ENCODE measurements at places on chromosomes 6 and 20.
A peak's percentile ranks its signal among the peaks of the same experiment; 100 is the strongest.

DNA sequence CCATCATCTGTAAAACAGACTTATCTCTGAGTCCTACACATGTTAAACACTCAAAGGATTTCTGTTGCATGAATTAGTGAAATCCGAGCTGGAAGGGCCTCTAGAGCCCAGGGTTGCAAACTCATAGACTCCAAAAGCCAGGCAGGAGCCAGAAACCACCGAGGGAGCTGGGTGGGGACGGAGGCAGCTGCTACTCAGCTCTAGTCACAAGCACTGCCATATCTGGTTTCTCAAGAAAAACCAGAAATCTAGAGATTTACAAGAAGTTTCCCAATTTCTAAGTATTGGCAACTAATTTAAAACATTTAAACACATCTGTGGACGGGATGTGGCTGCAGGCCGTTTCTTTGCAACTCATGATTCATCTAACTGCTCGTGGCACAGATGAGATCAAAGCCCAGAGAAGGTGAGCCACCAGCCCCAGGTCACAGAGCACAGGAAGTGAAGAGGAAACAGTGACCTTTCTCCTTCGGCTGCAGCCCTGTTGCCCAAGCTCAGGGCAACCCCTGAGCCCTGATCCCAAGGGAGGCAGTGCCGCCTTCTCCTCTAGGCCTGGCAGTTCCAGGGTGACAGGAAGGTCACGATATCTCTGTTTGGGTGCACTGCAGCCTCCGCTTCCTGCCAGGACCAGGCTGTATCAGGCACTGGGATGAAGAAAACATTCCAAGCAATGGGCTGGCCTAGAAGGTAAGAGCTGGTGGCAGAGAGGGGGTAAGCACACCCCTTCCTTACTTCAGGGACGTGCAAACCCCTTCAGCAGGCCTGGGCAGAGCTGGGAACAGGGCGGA lies 26.4 kb upstream of the PTGIS start:
- DNase-seq, result no peak

GRCh38 chr6:124854338-124854922 lies 107.8 kb upstream of the RNF217 start:
- DNase-seq, result peak; percentile 24

- no peak for DNase-seq
Measured at GRCh38 chr6:113304116-113304515, 553.0 kb upstream of the MARCKS start.

DNA sequence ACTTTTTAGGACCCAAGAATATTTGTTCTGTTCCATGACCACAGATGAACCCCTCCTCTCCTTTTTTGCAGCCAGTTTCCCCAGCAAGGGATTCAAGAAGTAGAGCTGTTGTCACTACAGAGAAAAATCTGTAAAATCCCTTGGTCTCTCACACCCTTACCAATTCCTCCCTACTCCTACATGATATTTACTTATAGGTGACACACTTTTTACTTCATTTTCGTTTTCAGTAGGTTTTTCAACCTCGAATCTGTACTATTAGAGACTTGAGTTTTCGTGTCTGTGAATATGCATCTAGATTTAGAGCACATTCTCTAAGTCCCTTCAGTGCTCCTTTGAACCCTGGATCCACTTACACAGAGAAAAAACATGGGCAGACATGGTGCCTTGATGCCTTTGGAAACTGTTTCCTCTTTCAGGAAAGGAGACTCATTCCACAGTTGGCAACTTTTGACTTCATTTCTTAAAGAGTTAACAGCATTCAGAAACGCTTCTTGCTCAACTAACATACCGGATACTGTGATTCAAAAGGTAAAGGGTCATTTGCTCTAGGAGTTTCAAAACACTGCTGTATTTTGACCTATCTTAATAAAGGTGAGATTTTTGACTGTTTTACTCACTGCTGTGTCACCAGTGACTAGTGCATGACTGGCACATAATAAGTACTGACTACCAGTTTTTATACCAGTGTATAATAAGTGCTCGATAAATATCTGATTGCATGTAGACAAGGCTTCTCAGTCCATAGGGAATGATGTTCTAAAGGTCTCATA lies 50.6 kb downstream of the LAMA4 start:
- DNase-seq, result no peak

- no peak for DNase-seq
Measured at GRCh38 chr6:29567991-29568390, 8.5 kb upstream of the UBD start.

DNA sequence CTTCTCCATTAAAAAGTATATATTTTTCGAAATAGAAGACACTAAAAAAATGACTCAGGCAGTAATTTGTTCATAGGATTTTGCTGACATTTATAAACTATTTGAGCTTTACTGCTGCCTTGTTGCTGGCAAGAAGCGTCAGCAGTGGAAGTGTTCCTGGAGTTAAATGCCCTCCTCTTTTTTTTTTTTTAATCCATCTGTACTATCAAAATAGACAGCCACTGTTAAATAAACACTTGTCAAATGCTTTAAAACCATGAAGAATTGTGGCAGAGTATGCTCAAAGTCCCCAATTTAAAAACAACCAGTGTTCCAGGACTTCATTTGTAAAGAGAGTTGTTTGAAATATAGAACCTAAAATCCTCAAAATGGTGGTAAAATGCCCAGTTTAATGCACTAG lies 253.8 kb downstream of the NKAIN2 start:
- DNase-seq, result no peak

DNA sequence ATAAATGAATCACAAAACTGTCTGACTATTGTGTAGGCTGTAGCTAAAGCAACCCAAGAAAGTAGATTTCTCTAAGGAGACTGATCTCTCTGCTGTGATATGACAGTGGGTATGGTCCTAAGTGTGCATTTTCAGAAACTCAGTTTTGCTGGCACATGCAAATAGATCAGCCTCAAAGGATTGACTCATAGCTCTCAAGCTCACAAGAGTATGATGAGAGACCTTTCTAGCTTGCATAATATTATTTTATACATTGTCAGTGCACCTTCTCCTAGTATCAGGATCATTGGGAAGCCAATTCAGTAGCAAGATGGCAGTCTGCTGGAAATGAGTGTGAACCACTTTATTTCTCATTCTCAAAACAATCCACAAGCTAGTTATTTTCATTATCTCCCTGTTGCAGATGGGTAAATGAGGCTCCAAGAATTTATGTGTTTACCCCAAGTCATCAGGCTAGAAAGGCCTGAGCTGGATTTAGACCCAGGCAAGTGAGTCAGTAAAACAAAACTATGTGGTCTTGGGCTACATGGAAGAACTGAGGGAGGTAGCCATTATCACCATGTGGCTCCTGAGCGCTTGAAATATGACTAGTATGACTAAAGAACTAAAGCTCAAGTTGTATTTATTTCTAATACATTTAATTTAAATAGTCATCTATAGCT lies 27.9 kb upstream of the PLCB4 start:
- no peak for DNase-seq

- DNase-seq, result no peak
Measured at GRCh38 chr6:30836431-30836866, 47.9 kb upstream of the DDR1 start.

- no peak for DNase-seq
Measured at GRCh38 chr20:59269411-59270025, 30.9 kb upstream of the EDN3 start.

DNA sequence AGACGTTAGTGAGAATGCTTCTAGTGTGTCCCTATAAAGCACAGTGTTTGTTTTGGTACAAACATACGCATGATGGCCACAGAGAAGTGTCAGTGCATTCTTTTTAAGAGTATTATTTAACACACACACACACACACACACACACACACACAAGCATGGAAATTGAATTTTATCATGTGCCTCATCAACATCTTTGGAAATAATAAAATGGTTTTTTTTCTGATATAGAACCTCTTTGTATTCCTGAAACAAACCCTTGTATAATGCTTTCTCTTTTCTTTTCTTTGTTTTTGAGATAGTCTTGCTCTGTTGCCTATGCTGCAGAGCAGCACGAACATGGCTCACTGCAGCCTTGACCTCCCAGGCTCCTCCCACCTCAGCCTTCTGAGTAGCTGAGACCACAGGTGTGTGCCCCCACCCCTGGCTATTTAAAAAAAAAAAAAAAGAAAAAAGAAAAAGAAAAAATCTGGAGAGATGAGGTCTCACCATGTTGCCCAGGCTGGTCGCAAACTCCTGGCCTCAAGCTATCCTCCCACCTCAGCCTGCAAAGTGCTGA lies 116.2 kb upstream of the SYNDIG1 start:
- DNase-seq, result no peak

GRCh38 chr20:41654292-41654691 lies 36.1 kb upstream of the CHD6 start:
- no peak for DNase-seq

GRCh38 chr6:139577124-139577762 lies 202.8 kb upstream of the CITED2 start:
- DNase-seq, result no peak

DNA sequence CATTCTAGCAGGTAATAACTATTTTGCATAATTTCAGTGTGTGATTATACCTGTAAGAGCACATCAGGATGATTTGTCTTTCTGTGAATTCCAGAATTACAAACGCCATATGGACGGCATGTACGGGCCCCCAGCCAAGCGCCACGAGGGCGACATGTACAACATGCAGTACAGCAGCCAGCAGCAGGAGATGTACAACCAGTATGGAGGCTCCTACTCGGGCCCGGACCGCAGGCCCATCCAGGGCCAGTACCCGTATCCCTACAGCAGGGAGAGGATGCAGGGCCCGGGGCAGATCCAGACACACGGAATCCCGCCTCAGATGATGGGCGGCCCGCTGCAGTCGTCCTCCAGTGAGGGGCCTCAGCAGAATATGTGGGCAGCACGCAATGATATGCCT lies 122.7 kb downstream of the TMEM242 start:
- DNase-seq, result no peak

GRCh38 chr20:54069501-54069971 lies 858 bp downstream of the BCAS1 start:
- DNase-seq, result no peak

DNA sequence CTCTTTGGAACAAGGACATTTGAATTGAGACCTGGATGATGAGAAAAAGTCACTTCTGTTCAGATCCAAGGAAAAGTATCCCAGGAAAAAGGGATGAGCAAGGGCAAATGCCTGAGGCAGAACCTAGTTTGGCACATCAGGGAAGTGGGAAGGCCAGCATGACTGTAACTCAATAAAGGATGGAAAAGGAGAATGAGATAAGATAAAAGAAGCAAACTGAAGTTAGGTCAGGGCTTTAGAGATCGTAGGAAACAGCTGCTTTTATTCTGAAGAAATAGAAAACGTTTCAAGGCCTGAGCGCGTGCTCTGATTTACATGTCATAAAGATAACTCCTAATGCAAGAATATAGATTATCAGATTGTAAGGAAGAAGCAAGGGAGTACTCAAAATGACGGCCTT lies 450.0 kb downstream of the FRK start:
- DNase-seq, result no peak

DNA sequence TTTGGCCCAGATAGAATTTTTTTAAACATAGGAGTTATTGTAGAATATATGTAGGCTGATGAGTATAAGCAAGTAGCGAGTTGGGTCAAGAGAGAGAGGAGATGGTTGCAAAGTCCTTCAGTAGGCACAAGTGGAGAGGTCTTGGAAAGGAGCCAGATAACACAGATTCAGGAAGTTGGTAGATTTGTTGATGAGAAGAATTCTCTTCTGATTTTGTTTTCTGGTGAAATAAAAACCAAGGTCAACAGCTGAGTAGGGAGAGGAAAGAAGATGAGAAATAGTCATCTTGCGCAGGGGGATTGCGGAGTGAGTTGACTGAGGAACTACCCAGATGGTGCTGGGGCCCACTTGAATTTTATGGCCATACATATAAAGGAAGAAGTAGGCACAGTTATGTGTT lies 17.4 kb upstream of the CD83 start:
- no peak for DNase-seq

DNA sequence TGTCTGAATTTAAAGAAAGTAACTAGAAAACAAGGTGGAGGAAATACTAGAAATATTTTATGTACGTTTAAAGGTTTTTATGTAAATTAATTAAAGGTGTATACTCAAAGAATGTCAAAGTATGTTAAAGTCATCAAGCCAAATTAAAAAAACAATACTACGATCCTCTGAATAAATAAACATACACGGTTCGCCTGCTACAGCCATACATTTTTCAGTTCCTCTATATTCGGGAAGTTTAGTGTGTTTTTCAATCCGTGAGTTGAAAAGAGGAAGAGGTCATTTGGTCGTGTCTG lies 626 bp downstream of the STX7 start:
- DNase-seq, result peak; percentile 93

- no peak for DNase-seq
Measured at GRCh38 chr20:52683761-52684160, 288.4 kb upstream of the TSHZ2 start.

DNA sequence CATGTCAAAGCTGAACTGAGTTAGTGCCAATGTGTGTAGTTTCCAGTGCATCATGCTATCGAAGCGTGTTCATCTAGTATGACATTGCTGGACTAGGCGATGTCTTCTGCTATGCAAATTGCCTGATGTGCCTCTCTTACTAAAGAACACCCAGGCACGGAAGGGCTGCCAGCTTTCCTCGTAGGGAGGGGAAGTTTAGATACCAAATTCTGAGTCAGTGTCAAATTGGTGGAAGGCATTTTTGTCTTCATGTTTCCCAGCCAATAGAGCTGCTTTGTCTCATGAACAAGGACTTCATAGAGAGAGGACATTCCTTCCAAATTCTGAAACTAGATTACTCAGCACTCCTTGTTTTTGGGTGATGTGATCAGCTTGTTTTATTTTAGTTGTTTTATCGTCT lies 320.1 kb downstream of the BTBD3 start:
- no peak for DNase-seq

- no peak for DNase-seq
Measured at GRCh38 chr20:5481872-5482271, 165.1 kb upstream of the PROKR2 start.

GRCh38 chr20:1577906-1578305 lies 20.4 kb upstream of the SIRPD start:
- DNase-seq, result no peak

DNA sequence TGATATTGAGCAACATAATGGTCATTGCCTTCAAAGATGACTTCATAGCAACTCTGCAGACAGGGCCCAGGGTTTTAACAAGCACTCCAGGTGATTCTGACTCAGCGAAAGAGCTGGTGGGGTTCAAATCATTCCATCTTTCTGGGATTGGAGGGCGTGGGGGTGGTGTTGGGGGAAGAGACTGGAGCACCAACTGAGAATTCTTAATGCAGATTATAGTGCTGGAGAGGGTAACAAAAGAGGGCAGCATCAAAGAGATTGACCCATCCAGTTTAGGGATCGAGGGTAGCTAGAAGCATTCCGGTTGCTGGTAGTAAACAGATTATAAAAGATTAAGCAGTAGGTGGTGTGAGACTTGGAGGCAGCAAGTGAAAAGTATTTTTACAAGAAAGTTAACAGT lies 15.9 kb downstream of the PFDN4 start:
- no peak for DNase-seq

DNA sequence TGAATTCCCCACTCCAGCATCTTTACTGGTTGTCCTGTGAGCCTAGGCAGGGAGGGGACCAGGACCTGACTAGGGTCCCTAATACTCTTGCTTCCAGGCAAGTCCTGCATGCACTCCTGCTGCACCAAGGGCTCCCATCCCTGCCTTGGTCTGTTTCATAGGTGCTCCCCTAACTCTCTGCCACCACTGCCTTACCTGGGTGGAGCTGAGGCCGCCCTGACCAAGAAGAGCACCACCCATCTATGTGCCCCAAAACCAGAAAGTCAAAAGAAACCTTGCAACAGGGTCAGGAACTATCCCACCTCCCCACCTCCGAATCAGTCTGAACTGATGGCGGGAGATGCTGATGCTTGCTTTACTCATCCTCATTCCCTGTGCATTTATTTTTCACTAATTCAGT lies 23.6 kb downstream of the HLA-G start:
- no peak for DNase-seq

Data from AML-193 (cell line).